Karpas-422 (cell line): ENCODE measurements at places on chromosomes 5 and 9. TPM values are rescaled to one million over a fixed set of nuclear protein-coding genes. Genes with fewer than 3 reads are reported as not detected.

DNA sequence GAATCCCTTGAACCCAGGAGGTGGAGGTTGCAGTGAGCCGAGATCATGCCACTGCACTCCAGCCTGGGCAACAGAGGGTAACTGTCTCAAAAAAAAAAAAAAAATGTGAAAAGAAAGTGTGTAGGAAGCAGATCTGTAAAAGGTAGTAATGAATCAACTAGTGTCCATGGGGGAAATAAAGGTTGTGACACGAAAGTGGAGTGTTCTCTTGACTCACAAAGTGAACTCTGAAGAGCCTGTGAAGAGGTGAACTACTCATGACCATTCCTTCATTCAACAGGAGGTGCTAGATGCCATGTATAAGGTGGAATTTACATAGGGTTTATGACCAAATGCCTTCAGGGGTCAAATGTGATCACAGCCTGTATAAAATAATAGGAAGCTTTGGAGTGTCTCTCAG lies 12.8 kb downstream of the IQGAP2 start:
- no peaks in the 10 kb centered on the region for H3K4me1 ChIP-seq
- H3K4me3 ChIP-seq, result no peak overlapping the region
- DNase-seq, result no peak
- H3K27me3 ChIP-seq, result no peaks in the 10 kb centered on the region

GRCh38 chr5:11793396-11793795 lies 110.8 kb downstream of the CTNND2 start:
- H3K27ac ChIP-seq, result no peak overlapping the region
- H3K36me3 ChIP-seq, result no peaks in the 10 kb centered on the region
- H3K4me3 ChIP-seq, result no peak overlapping the region

- H3K36me3 ChIP-seq, result peaks cover 44% of the 10 kb centered on the region; the same call in 1 of the 2 replicates
- DNase-seq, result no peak
- H3K4me3 ChIP-seq, result no peak overlapping the region
- peaks cover 70% of the 10 kb centered on the region for H3K4me1 ChIP-seq
These were observed 14.3 kb downstream of the OTULIN start for GRCh38 chr5:14678773-14679334.

The RMRP gene
- total RNA-seq, result 23,349 and 56,129 TPM in 2 replicates

The SHROOM1 gene
- 1.6 and 1.8 TPM in 2 replicates for total RNA-seq

The GADD45G gene
- not detected in 2 replicates for total RNA-seq

The NRG2 gene
- not detected in 2 replicates for total RNA-seq

The ZNG1A gene
- 51.5 and 71.0 TPM in 2 replicates for total RNA-seq

The VDAC1 gene
- 218 and 303 TPM in 2 replicates for total RNA-seq
